ENCODE measurements at places on chromosomes 11 and 22.

GRCh38 chr11:66022401-66023185 is 3.7 kb downstream of the CATSPER1 start:
- peak; percentile 93 for DNase-seq

GRCh38 chr22:19758896-19759426 is 1.6 kb upstream of the TBX1 start:
- DNase-seq: no peak

GRCh38 chr11:116334596-116334995 is 438.2 kb downstream of the BUD13 start:
- DNase-seq: no peak

GRCh38 chr22:21055880-21056319 is 10.2 kb downstream of the LRRC74B start:
- peak; percentile 49 for DNase-seq

DNA sequence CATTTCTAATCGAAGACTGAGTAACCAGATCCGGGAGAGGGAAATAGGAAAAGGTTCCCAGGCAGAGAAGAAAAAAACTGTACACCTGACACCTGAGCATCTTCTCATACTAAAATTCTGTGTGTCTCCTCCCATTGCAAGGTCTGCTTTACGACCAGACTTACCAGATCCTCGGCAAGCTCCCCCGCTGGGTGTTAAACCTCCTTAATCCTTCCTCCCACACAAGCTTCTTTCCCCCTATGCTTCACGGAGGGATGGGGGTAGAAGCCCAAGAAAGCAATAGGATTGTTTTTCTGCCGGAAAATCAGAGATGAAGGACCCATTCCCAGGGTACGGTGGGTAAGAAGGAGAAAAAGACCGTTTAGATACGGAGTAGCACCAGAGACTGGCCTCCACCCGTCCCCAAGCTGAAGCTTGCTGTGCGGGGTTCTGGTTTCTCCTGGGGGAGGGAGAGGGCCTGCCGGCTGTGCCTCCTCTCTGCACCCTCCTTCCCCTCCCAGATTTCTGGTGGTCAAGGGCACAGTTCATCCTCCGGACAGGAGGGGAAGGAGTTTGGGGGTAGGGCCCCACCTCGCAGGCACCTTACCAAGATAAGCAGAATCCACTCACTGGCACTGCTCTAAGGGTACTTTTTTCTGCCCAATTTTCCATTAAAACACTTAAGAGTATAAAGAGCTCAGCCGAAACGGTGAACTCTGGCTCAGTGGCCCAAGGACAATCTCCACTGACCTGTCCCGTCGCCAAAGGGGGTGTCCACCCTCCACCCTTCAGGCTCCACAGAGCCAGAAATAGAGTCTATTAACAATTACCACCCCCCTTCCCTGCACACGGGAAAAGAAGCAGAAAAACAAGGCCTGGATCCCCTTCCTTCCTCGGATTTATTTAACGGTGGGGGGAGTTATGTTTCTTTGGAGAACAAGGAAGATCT is 1.2 kb downstream of the TOB2 start:
- peak; percentile 84 for DNase-seq

DNA sequence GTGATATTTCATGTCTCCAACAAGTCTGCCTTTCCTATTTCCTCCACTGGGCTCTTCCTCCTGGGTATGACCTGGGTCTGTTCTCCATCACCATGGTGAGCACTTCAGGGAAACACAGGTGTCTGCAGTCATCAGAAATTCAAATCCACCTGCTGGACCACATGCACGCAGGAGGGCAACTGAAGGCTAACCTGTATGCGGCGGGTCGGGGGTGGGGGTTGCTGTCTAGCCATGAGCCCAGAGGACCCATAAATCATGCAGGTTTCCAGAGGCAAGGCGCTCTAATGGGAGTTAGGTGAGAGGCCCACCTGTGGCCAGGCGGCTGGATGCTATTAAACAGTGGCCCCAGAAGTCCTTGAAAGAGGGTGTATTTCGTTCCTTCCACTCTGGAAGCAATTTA is 11.1 kb upstream of the PAMR1 start:
- no peak for DNase-seq

- DNase-seq: no peak
Observed at GRCh38 chr11:114785820-114786219, 107.5 kb downstream of the NXPE2 start.

GRCh38 chr22:48807155-48807554 is 1020.5 kb downstream of the BRD1 start:
- peak; percentile 71 for DNase-seq

DNA sequence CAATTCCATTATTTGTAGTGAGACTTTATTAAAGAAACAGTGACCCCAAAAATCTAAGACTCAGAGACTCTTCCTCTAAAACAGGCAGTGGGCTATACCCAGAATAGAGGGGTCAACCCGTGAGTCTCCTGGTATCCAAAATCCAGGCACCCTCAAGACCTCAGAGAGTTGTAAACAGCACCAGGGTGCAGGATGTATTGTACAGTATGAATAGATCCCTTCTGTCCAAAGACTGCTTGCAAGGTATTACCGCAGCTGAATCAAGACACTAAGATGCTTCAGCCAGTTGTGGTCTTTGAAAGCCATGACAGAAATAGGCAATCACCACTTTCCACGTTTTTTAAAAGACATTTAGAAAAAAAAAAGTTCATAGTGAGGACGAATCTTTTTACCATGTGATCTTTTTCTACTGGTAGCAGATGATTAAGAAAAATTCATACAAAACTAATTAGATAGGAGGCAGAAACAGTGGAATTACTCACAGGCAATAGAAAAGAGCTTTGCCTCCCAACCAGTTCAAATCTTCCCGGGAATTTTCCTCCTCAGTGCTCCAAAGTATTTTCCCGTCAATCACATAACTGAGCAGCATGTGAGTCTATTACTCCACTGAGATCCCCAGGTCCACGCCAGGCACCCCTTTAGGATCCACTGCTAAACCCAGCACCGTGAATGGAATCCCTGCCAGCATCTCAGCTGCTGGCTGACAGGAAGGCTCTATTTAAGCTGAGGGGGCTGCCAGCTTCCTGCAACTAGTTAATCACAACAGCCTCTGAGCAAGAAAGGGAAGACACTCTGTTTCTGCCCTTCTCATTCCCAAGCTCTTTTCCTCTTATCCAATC is 113.1 kb downstream of the ETS1 start:
- no peak for DNase-seq

- peak; percentile 74 for DNase-seq
Observed at GRCh38 chr11:128825050-128825784, 41.9 kb downstream of the KCNJ1 start.

- DNase-seq: no peak
Observed at GRCh38 chr11:128483211-128483788, 104.1 kb downstream of the ETS1 start.

GRCh38 chr22:50018608-50019285 is 6.2 kb upstream of the IL17REL start:
- peak; percentile 10 for DNase-seq

DNA sequence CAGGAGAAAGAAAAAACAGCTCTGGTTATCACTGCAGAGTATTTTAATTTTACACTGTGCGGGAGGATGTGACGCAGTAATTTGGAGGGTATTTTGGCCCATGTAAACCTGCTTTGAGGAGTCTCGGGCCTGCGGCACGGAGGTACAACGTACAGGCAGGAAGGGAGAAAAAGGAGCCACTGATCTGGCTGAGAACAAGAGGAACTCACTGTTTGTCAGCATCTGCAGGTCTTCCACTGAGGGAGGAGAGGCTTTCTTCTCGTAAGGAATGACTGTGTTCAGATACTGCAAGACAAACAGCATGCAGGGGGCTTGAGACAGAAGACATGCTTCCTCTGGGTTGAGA is 44.0 kb downstream of the FEZ1 start:
- no peak for DNase-seq

GRCh38 chr22:37196539-37197450 is 8.7 kb upstream of the C1QTNF6 start:
- peak; percentile 87 for DNase-seq

DNA sequence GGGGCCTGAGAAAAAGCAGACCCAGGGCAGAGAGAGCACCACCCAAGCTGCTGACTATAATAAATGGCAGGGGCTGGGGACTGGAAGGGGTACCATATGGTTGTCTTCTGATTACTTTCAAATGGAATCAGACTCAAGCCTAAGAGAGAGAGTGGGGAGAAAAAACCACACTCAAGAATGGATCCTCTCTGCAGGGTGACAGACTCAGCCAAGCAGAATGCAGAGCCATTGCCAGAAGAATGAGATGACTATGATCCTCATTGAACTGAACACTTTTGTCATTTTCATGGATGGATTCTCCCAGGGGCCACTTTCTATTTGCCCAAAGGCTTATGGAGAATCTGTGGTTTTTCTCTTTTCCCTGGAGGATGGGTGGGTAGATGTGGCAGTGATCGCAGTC is 8.7 kb downstream of the UBASH3B start:
- no peak for DNase-seq

DNA sequence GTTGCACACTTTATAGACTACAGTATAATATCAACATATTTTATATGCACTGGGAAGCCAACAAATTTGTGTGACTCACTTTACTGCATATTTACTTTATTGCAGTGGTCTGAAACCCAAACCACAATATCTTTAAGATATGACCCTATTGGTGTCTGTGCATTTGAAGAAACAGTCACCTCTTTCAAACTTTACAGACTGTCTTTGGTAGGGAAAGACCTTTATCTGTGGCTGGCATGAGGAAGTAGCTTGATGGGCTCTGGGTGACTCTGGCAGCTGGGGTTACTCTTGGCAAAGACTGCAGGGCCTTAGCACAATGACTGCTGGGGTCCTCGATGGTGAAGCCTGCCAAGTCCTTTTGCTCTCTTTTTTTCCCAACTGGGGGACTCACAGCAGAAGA is 21.3 kb upstream of the ABTB2 start:
- DNase-seq: no peak

GRCh38 chr11:63020671-63021291 is 5.1 kb upstream of the SLC22A8 start:
- DNase-seq: no peak

- DNase-seq: peak; percentile 94
Observed at GRCh38 chr22:37284805-37285355, 2.6 kb downstream of the CYTH4 start.

DNA sequence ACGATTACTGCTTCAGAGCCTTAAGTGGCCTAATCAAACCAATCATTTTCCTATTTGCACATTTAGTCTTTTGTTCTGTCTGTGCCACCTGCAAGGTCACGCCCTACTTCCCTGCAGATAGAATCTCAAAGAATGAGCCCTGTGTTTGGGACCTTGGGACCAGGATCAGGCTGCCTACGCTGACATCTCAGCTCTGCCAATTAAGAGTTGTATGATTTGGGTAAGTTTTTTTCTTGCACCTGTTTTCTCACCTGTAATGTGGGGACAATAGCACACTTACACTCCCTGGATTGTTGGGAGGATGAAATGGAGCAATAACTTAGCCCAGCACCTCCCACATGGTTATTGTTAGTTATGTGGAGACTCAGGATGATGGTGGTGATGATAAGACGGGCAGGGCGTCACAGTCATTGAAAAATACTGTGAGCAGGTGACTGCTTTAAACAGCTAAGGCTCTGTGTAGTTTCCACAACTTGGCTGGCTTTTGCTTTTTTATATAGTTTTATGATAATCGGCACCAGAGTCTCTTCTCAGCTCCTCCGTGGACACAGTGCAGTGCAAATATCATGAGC is 155.0 kb downstream of the ADAMTS15 start:
- DNase-seq: no peak

DNA sequence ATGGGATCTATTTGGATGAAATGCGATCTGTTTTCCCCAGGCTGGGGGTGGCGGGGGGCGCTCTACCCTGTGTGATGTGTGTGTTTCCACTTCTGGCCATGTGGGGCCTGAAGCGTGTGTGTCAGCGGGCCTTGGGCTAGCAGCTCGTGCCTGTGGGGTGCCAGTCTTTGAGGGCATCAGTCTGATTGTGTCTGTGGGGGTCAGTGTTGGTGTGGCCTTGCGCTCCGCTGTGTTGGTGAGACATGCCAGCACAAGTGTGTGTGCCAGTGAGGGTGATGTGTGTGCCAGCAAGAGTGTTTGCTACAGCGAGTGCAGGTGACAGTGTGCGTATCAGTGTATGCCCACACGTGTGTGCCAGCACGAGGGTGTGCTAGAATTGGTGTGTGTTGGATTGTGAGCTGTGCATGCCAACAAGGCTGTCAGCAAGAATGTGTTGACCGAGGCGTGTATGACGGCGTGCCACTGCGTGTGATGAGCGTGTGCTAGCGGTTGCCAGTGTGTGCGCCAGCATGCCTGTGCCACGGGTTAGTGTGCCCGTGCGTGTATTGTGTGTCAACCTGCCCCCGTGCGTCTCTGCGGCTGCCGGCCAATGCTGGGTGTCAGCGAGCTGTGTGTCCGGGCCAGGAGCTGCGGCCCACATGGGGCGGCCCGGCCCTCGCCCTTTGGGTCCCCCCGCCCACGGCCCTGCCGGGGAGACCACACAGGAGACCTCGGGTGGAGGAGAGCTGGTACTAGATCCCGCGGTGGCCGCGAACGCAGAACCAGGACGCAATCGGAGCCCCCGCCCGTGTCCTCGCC is 519 bp downstream of the ARRB1 start:
- DNase-seq: peak; percentile 87

DNA sequence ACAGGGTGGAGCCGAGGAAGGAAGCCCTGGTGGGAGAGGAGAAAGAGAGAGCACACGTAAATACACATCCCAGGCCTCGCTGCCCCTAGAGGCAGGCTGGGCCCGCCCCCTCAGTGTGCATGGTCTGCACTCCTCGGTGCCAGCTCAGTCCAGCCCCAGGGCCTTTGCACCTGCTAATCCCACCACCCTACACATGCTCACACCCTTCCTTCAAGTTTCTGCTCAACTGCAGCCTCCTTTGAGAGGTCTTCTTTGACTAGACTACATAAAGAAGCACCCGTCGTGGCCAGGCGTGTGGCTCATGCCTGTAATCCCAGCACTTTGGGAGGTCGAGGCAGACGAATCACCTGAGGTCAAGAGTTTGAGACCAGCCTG is 5.5 kb downstream of the IL2RB start:
- no peak for DNase-seq

DNA sequence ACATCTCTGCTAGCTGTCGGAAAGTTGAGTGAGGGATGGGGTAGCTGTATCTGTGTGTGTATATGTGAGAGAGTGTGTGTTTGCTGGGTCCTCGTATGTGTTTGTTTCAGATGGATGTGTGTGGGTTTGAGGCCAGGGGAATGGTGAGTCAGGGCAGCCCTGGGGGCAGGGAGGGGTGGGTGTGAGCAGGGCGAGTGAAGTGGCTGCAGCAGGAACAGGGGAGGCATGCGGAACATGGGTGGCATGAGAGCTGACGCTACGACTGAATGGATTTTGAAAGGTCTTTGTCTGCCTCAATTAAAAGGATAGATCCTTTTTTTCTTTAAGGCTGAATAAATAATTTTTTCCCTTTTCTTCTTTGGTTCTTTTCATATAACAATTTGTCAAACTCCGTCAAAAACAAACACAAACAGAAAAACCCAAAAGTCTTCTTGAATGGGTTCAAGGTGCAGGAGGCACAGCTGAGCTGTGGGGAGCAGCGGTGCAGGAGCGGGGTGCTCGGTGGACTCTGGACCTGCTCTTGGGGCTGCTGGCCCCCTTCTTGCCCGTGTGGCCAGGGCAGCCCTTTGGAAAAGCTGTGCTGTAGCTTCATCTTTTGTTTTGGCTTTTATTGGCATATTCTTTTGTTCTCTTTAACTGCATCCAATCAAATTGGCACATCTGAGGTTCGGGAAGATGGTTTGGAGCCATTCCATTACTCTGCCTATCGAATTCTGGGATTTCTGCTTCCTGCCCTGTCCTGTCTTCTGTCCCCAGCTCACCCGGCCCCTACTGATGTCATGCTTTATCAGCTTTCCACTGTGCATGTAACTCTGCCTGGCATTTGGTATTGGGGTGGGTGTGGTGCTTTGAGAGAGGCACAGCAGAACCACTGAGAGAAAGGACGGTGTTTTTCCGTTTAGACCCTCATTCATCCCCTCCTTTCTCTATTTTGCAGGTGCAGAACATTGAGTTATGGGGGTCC is 80.1 kb downstream of the ADAMTS15 start:
- DNase-seq: no peak

- DNase-seq: peak; percentile 81
Observed at GRCh38 chr11:63869683-63870082, 30.8 kb downstream of the MARK2 start.
